M059J (cell line): ENCODE measurements at places on chromosomes 7 and 10. TPM values are rescaled to one million over a fixed set of nuclear protein-coding genes. Genes with fewer than 3 reads are reported as not detected.

DNA sequence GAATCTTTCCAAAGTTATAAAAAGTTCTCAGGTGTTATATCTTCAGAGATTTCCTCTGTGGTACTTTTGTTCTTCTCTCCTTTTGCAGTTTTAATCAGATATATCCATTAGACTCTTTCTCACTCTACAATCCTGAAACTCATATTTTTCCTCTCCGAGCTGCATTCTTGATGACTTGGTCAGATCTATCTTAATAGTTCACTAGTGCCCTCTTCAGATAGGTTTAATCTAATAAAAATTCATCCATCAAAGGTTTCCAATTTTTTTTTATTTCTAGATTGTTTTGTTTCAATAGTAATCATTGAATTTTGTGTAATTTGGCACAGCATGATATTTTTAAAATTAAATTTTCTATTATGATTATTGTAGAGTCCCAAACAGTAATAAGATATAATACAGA, 21.8 kb upstream of the DGKB start:
- peak; percentile 12 for DNase-seq

PRRT4 gene
- total RNA-seq, result not detected in 2 replicates

DNA sequence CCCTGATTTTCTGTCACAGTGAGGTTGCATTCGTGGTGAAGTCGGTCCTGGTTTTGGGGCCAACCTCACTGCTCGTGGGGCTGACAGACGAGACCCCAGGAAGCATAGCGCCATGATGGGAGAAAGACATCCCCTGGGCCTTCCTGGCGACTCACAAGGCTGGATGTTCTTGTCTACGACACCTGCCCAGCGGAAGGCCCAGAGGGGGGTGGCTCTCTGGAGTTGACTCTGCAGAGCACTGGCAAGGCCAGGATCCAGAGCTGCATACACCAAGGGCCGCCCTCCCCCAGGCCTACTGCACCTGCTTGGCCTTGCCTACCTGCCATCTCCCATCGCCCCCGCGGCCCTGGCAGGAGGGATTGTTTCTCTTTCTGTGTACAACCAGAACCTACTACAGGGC, 608.9 kb downstream of the PTPRN2 start:
- no peak for DNase-seq

- no peak for DNase-seq
These were observed 5.2 kb downstream of the ZNF365 start for GRCh38 chr10:62379394-62379793.

GRCh38 chr10:34475786-34476185, 339.3 kb downstream of the PARD3 start:
- DNase-seq, result no peak

CAV1 gene
- 388 and 413 TPM in 2 replicates for total RNA-seq

CDH23 gene
- not detected in 2 replicates for total RNA-seq

WNT16 gene
- 0.17 TPM in 1 of 2 replicates, not detected in the other for total RNA-seq

ERVW-1 gene
- 0.02 TPM in 1 of 2 replicates, not detected in the other for total RNA-seq

SFTPA1 gene
- not detected in 2 replicates for total RNA-seq

FAM24B gene
- 0.39 and 2.2 TPM in 2 replicates for total RNA-seq

FAM221A gene
- 5.3 and 7.0 TPM in 2 replicates for total RNA-seq
